ENCODE measurements at places on chromosomes 5 and 9.

GRCh38 chr9:27866741-27867140, 293.5 kb upstream of the C9orf72 start:
- DNase-seq: no peak

DNA sequence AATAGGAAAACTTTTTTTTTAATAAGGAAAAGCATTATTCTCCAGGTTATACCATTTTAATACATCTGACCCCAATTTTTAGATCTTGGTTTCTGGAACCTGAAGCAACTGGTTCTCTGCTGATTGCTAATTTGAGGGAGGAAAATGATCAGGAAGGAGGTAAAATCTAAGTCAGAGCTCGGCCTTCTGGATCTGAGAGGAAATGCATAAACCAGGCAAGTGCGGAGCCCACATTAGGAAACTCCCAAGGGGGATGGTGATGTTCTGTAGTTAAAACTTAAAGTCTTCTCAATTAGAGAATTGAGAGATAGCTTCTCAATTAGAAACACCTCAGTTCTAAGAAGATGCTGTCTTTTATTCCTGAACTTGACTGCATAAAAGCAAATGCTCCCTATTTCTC, 113.5 kb downstream of the TSSK1B start:
- no peak for DNase-seq

- DNase-seq: no peak
These were observed 16.0 kb downstream of the CXXC5 start for GRCh38 chr5:139664086-139664693.

GRCh38 chr5:9264301-9264700, 281.6 kb downstream of the SEMA5A start:
- no peak for DNase-seq

DNA sequence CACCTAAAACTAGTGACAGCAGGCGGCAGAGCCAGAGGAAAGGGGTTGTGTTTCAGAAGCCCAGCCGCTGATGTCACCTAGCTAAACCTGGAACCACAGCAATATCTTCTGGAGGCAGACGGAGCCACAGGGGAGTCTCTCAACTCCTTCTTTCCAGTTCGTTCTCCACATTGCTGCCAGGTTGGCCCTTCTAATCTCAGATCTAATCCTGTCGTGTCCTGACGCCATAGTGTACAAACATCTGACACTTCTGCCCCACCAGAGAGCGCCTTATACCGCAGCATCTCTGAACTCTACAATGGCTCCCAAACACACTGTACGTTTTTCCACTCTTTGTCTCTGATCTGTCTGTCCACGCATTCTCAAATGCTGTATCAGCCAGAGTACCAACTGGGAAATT, 240.0 kb downstream of the SMARCA2 start:
- no peak for DNase-seq
